ENCODE measurements at places on chromosomes 4 and X. TPM values are rescaled to one million over a fixed set of nuclear protein-coding genes. Genes with fewer than 3 reads are reported as not detected.

Gene ABLIM2
- 0.36 TPM for total RNA-seq

Gene FMR1NB
- total RNA-seq: not detected

Gene SRPK3
- total RNA-seq: not detected

Gene SPARCL1
- 0.34 TPM for total RNA-seq

Gene APELA
- 0.89 TPM for total RNA-seq

Gene MEPE
- total RNA-seq: not detected

Gene TENM3
- 127 TPM for total RNA-seq

Gene PAK3
- total RNA-seq: 13.7 TPM

Gene CABS1
- not detected for total RNA-seq

Gene JAKMIP1
- total RNA-seq: 0.79 TPM

Gene LANCL3
- total RNA-seq: 0.22 TPM

Gene BGN
- total RNA-seq: 87.7 TPM

Gene STBD1
- total RNA-seq: 7.2 TPM

Gene PCDH11X
- 0.31 TPM for total RNA-seq

Gene CXorf65
- total RNA-seq: not detected

Gene CCDC149
- total RNA-seq: 10.2 TPM

Gene CLGN
- total RNA-seq: 1.1 TPM

Gene SHOX
- total RNA-seq: not detected

Gene ZNF41
- 5.7 TPM for total RNA-seq

Gene FTHL17
- not detected for total RNA-seq

Gene TMEM156
- total RNA-seq: 0.59 TPM

Gene SYN1
- total RNA-seq: 2.2 TPM

Gene CNKSR2
- 2.2 TPM for total RNA-seq

Gene ABCD1
- total RNA-seq: 27.2 TPM

Gene HPF1
- total RNA-seq: 19.7 TPM

Gene FRAS1
- 24.6 TPM for total RNA-seq

Gene AGTR2
- total RNA-seq: not detected

Gene SPRY1
- 44.5 TPM for total RNA-seq

Gene FAM53A
- 3.4 TPM for total RNA-seq

Gene NPY2R
- not detected for total RNA-seq

Gene GRPR
- 3.0 TPM for total RNA-seq

Gene SPANXN3
- not detected for total RNA-seq

Gene ZNF711
- 10.8 TPM for total RNA-seq

Gene COX7B
- 250 TPM for total RNA-seq

Gene GSPT2
- total RNA-seq: 14.7 TPM

Gene TCEAL9
- 69.0 TPM for total RNA-seq

Gene PPBP
- not detected for total RNA-seq

Gene ERAS
- total RNA-seq: not detected

Gene TMEM271
- total RNA-seq: 6.2 TPM

Gene F11
- total RNA-seq: not detected

Gene PHEX
- 0.24 TPM for total RNA-seq

Gene SETD7
- 51.4 TPM for total RNA-seq

Gene MUC7
- not detected for total RNA-seq

Gene C4orf36
- total RNA-seq: not detected

Gene COX7B2
- not detected for total RNA-seq

Gene GNL3L
- 40.5 TPM for total RNA-seq

Gene SUPT20HL2
- total RNA-seq: not detected

Gene AWAT2
- not detected for total RNA-seq

Gene CAPN6
- 9.4 TPM for total RNA-seq

Gene SYP
- 1.9 TPM for total RNA-seq

Gene SOX3
- 0.98 TPM for total RNA-seq
